ENCODE measurements at places on chromosomes 6 and 20.
A peak's percentile ranks its signal among the peaks of the same experiment; 100 is the strongest.

GRCh38 chr20:8414586-8415274 lies 282.7 kb downstream of the PLCB1 start:
- DNase-seq, result no peak

GRCh38 chr20:61117725-61118124 lies 134.3 kb upstream of the CDH4 start:
- DNase-seq, result no peak

- no peak for DNase-seq
Measured at GRCh38 chr6:135600931-135601330, 103.4 kb upstream of the AHI1 start.

DNA sequence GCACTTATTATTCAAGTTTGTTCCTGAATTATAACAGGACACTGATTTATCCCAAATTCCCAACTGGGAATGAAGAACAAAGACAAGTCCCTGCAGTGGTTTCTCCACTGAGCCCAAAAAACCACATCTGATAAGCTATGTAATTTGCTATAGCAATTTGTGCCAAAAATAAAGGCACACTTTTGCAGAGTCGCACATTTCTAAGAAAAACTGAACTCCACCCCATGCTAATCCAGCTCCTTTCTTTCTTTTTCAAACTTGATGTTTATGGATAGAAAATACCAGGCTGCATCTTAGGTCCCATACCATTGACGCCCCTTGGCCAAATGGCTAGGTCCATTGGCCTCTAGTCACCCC lies 170.2 kb upstream of the CITED2 start:
- DNase-seq, result no peak

GRCh38 chr20:11117808-11118528 lies 444.2 kb upstream of the JAG1 start:
- no peak for DNase-seq

- DNase-seq, result no peak
Measured at GRCh38 chr20:15886250-15886649, 687.0 kb downstream of the KIF16B start.

DNA sequence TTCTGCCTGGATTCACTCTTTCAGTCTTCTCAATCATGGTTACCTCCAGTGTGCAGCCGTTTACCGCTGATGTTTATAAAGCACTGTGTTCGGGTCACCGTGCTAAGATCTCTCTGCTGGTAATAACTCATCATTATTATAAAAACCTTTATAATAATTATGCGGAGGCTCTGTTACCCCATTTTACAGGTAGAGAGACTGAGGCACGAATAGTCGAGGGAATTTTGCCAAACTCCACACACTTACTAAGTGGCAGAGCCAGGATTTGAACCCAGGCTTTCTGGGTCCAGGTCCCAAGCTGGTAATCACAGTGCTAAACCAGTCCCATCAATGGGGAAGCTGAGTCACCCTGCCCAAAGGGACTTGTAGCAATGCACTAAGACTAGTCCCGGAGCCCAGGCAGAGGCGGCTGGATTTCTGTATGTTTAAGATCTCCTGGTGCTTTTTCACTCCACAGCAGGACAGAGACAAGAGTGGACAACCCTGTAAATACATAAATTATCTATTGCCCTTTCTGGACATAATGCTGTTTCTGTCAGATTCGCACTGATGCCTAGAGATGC lies 48.1 kb downstream of the SYNJ2 start:
- no peak for DNase-seq

- DNase-seq, result no peak
Measured at GRCh38 chr6:39931607-39932006, 2.7 kb downstream of the MOCS1 start.

DNA sequence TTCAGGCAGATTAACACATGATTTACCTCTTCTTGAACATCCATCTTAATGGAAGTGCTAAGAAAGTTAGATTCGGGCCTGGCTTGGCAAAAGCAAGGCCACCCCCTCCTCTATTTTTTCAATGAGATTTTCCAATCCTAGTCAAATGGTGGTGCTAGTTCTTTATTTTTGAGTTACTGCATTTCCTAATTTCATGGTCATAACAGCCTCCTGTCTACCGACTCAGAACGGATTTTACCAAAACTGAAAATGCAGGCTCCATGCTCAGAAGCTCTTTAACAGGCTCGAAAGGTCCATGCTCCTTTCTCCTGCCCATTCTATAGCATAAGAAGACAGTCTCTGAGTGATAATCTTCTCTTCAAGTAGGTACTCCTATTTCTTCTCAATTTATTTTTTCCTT lies 117.2 kb upstream of the ESR1 start:
- DNase-seq, result no peak

GRCh38 chr6:93293460-93293859 lies 125.9 kb downstream of the EPHA7 start:
- DNase-seq, result no peak

DNA sequence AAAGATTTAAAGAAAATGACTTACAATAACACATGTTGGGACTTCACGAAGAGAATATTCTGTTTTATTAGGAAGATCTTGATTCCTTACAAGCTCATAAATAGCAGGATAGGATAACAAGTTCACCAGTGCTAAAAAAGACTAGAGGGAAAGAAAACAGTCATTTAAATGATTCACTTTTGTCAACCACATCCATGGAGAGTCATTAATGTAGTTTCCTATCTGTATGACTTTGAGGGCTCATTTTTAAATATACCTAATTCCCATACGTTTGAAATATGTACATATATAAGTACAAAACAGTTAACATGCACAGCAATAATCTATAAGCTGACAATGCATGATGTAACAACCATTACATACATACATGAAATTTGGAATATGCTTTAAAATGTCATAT lies 111.1 kb downstream of the TBC1D32 start:
- no peak for DNase-seq

GRCh38 chr6:105609375-105609991 lies 206.6 kb upstream of the PREP start:
- no peak for DNase-seq

DNA sequence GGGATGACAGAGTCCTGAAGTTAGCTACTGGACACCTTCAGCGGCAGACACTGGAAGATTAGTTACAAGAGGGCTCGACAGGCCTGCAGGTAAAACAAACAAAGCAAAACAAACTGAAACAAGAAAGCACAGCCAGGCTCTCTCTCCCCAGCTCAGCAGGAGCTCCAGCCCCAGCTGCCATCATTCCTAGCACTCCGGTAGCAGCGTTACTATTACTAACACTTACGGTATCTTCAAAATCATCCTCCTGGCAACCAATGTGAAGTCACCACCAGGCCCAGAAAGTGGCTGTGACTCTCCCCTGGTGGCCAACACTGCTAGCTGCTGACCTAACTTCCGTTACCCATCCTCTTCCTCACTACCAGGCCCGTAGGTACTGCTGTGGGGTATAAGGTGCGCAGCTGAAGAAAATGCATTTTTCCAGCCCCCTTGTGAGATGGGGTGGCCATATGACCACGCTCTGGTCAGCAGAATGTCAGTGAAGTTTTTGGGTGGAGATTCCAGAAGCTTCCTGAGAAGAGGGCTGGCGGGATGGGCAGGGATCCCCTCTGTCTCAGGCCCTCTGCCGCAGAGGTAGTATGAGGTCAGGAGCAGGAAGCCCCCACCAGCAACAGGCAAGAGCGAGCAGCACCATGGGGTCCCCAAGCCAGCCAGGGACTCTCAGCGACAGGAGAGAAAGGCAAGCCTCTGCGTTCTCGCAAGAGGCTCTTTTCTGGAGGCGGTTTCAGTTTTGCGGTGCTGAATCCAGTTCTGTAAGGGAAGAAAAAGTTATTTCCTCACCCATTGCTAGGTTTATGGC lies 37.4 kb upstream of the TBXT start:
- no peak for DNase-seq

- DNase-seq, result no peak
Measured at GRCh38 chr6:15521582-15521981, 141.2 kb downstream of the DTNBP1 start.

GRCh38 chr20:62401331-62401779 lies 5.7 kb downstream of the CABLES2 start:
- no peak for DNase-seq

DNA sequence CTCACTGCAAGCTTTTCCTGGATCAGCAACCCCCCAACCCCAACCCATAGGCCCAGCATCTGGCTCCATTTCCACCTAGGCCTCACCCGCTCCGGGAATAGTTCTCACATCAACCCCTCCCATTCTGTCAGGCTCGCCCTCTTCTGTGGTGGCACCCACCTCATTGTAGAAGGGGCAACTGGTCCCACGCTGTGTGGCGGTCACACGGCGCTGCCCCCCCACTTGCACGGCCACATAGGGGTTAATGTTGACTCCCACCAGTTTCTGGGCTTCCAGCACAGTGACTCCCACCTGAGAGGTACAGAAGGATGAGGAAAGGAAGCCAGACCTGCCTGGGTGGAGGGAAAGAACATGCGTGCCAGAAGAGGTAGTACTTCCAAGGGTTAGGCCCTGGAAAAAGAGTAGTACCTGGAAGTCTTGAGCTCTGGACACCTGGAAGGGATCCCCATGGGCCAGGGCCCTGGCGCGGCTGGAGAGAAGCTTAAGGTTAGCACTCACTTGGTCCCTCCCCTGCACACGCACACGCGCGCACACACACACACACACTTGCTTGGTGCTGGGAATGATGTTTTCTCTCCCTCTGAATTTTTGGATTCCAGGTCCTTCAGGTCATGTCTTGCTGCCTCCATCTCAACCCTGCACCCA lies 12.7 kb upstream of the SPAG4 start:
- DNase-seq, result no peak

DNA sequence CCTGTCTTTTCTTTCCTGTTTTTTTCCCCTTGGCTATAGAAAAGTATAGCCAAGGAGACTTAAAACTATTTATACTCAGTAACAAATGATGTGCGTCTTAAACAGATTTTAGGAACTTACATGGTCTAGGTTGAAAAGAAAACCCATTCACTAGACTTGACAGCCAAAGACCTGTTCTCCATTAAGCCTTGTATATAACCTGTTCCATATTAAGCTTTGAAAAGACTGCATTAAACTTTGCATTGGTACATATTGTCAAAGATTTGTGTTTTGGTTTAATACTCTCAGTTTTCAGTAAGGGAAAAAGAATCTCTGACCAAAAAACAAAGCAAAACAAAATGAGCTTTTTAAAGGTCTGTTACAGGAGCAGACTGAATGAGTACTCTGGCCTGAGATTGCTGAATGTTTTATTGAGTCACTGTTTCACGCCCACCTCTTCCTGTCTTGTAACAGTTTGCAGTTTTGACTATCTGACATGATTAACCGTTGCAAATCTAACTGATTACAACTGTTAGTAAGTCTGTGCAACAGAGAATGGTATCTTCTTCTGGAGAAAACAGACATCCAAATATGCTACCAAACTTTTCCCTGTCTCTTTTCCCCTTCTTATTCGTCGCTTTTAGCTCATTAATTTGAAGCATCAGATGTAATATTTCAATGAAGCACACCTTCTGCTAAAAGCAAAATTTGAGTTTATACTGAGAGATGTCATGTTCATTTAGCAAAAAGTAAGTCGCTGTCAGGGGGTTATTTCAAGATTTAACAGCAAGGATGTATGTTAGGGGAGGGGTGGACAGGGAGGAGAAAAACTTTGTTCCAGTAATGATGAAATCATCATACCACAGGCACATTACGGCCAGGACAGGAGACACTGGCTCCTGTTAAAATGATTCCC lies 59.1 kb upstream of the SUPT3H start:
- DNase-seq, result peak; percentile 50
